ENCODE measurements at places on chromosomes 5 and 9.

DNA sequence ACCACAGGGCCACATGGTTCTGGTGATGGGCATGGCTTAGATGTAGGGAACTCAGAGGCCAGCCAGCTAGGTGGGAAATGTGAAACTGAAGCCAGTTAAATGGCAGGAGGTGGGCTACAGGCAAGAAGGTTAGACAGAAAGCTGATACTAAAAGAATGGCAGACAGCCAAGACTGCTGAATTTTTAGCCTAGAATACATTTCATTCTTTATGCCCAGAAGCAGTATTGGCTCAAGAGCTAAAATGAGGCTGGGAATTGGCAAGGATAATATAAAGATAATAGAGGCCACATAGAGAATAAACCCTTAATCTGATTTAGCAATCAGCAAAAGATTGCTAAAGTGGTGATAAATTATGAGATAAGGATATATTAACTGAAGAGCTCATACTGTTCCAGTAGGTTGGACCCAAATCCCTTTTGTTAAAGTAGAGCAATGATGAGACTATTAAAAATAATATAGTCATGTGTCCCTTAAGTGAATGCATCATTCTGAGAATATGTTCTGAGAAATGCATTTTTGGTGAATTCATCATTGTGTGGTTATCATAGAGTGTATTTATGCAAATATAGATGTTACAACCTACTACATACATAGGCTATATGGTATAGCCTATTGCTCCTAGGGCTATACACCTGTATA lies 234.3 kb downstream of the CHSY3 start:
- no peak for DNase-seq

GRCh38 chr9:83491995-83492394 lies 46.2 kb downstream of the FRMD3 start:
- no peak for DNase-seq

- DNase-seq: no peak
Measured at GRCh38 chr5:36654564-36654963, 48.2 kb downstream of the SLC1A3 start.

GRCh38 chr5:52709167-52709925 lies 78.4 kb upstream of the ITGA1 start:
- DNase-seq: no peak

DNA sequence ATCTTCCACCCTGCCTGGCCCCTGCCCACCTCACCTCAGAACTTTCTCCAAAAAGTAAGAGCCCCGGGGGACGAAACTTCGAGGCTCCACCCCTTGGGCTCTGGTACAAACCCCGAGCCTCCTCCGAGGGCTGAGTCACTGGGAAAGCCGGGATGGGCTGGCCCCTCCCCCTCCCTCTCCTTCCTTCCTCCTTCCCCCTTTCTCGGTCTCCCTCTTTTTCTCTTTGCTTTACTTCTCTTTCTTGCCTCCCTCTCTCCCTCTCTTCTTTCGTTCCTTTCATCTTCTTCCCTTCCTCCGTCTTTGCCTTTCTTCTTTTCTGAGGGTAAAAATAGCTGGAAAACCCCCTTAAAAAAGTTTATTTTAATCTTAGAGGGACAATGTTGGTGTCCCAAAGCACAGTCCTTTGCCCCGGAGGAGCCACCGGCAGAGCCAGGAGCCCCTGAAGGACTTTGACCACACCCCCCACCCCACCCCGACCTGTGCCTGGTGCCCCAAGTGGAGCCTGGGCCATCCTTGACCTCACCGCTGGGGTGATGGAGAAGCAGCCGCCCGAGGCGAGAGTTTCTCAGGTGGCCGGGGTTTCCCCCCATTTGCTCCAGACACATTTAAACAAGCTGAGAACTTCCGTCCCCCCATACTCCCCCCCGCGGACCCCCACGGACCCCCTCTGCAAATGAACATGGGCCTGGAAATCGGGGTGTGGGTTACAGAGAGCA lies 5.7 kb upstream of the NOTCH1 start:
- no peak for DNase-seq

- DNase-seq: no peak
Measured at GRCh38 chr9:89880161-89880560, 275.3 kb downstream of the GADD45G start.

DNA sequence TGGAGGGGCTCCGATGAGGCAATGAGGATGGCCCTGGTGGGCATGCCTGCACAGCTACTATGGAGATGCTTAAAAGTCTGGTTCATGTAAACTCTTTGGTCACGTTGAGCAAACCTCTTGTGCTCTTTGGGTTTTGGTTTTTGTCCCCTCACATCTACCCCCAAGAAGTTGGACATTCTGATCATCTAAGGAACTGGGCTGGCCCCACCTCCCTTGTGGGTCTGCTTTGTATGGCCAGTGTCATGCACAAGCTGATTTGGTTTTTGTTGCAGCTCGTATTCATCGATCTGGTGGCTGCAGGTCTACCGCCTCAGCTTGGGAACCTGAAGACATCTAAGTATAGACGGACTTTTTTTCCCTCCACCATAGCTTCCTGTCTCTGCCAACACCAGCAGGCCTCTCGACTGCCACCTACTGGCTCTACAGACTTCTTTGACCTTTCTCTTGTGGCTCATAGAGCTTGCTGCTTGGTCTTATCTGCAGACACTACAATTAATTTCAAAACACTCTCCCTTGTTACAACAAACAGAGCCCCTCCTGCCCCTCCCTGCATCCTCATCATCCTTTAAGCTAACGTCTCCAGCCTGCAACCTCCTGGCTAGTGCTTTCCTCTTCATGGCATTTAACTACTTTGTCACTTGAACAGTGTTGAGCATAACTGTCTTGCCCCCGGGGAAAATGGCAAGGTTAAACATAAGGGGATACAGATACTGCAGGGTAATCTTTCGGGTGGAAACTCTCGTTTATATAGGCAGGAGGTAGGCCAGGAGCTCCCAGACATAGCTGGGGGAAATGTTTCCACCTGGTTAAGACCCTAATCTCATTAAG lies 34.5 kb downstream of the TSTD2 start:
- DNase-seq: peak; percentile 76

GRCh38 chr5:92633875-92634487 lies 947.0 kb downstream of the NR2F1-AS1 start:
- DNase-seq: no peak

- DNase-seq: no peak
Measured at GRCh38 chr5:138757061-138757776, 4.0 kb downstream of the CTNNA1 start.

GRCh38 chr9:98787766-98788335 lies 8.5 kb downstream of the ANKS6 start:
- DNase-seq: no peak

GRCh38 chr9:8362250-8362649 lies 562.7 kb upstream of the DMAC1 start:
- no peak for DNase-seq

DNA sequence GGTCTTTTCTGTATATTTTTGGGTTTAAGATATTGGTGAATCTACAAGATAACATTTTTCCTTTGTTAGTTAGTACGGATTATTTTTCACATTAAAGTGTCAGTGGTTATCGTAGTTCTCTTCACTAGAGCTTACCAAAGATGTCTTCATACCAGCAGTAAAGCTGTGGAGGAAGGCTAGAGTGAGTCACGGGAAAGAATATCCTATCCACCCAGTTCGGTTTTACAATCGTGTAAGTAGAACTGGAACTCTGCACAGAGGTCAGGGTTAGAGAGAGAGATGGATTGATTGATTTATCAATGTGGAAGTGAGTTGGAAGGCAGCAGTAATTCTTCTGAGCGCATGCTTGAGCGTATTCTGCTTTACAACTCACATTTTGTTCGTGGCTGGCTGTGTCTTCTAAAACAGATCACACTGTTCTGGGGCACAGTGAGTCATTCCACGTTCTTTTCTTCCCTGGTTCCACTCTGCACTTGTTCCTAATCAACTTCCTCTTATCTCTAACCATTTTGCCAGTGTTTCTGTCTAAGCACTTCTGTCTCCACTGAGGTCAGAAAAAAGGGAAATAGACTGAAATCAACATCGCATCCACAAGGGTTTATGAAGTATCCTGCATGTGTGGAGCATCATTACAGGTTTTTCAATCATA lies 86.5 kb upstream of the ARRDC3 start:
- no peak for DNase-seq

- no peak for DNase-seq
Measured at GRCh38 chr9:124221676-124222075, 36.1 kb upstream of the NEK6 start.

- no peak for DNase-seq
Measured at GRCh38 chr9:136656795-136657611, 5.7 kb upstream of the EGFL7 start.

GRCh38 chr5:112634796-112635195 lies 102.9 kb upstream of the APC start:
- no peak for DNase-seq

DNA sequence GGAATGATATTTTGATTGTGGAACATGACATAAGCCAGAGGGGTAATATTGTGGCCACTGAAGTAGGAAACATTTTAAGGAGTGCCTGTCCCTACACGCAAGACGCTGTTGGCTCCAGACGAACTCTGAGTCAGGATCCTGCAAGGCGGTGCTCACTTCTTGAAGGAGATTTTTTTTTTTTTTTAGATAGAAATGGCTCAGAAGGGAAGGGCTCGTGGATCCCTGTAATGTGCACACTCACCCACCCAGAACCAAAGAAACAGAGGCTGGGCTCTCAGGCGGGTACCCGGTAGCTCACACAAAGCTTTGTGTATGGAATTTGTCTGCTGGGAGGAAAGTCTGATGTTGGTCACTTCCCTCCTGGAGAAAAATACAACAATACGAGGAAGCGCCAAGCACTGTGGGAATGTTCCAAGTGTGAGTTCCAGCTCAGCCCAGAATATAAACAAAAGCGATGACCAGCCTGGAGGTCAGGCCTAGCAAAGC lies 25.7 kb downstream of the RAPGEF1 start:
- no peak for DNase-seq

DNA sequence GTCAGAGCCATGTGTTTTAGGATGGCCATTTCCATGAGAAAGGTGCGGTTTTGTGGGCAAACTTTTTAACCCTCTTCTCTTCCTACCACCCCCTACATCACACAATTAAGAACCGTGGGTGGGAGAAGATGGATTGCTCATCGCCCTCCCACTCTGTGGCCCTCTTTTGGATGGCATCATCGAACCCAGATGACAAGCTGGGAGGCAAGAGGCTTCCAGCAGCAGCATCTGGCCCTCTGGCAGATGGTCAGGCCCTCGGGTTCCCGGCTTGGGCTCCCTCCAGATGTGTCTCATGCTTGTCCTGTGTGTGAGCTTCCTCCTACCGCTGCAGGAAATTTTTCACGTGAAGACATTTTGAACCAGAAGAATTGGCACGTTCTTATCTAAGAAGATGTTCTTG lies 199.9 kb downstream of the EBF1 start:
- no peak for DNase-seq

- peak; percentile 80 for DNase-seq
Measured at GRCh38 chr9:113963017-113963620, 87.0 kb downstream of the ZNF618 start.

DNA sequence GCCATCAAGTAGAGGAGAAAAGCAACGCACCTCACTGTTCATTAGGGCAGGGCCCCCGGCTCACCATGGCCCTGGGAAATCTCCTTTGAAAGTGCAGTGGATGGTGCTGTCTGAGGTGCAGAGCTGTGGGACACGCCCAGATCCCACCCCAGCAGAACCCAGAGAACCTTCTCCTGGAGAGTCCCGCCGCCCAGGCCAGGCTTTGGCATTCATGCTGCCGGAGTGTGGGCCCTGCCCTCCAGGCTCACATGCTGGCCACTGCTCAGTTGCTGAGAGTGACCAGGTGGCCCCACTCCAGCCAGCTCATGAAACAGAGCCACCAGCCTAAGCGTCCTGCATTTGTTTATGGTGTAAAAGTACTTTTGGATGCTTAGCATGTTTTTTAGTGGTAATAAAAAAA lies 23.8 kb upstream of the LRRC14B start:
- DNase-seq: no peak

- DNase-seq: no peak
Measured at GRCh38 chr5:115068239-115069086, 101.2 kb downstream of the TRIM36 start.

DNA sequence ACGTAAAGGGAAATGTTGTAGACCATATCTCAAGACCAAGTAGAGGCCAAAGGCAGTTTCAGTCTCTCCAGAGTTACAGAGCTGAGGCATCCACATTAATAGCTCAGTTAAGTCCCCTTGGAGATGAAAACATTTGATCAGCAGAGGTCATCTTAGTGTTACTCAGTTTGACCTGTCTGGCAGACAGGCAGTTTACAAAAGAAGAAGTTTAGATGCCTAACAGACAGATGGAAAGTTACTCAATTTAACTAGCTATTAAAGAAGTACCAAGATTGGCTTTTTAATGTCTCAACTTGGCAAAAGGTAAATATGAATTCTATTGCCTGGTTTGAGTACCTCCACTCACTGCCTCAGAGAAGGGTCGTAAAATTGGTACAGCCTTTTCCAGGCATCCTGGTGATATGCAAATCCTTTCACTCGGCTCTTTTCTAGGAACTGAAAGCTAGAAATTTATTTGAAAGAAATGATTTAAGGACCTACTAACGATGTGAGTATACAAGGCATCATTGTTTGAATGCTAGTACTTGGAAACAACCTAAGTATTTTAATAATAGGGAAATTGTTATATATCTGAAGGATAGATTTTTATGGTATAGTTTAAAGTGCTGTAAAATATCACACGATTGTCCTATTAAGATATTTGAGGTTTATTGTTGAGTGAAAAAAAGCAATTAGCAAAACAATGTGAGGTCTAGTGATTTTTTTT lies 14.8 kb downstream of the ACO1 start:
- no peak for DNase-seq

- DNase-seq: no peak
Measured at GRCh38 chr5:124901081-124901480, 154.6 kb upstream of the ZNF608 start.

DNA sequence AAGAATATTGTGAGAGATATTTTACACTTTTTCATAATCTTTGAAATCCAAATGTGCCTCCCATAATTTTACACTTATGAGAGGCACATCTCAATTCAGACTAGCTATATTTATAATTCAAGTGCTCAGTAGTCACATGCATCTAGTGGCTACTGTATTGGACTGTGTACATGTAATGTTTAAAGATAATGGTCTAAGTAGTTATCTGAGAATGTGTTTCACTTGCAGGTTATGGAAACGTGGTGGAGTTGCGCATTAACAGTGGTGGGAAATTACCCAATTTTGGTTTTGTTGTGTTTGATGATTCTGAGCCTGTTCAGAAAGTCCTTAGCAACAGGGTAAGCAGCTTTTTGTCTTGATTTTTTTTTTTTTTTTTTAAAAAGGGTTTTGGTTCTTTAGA lies 28.8 kb downstream of the G3BP1 start:
- DNase-seq: no peak

DNA sequence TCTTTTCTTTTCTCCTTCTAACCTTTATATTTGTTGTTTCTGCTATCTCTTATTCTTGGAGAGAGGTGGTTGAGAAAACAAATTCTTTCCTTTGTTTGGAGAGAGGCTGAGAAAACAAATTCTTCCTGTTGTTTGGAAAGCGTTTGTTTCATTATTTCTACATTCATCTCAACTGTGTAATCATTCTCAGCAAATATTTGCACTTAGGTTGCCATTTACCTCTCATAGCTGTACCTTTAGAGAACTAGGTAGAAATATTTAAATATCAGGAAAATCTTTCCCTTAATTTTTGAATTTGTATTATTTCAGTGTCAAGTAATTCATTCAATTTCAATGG lies 1824.4 kb upstream of the CDH9 start:
- DNase-seq: no peak

Data from D341Med (cell line).